Placental pericyte (primary cell): ENCODE measurements at places on chromosomes 5 and 9. TPM values are rescaled to one million over a fixed set of nuclear protein-coding genes. Genes with fewer than 3 reads are reported as not detected.

The CBY3 gene
- 0.29 TPM in 1 of 2 replicates, not detected in the other for total RNA-seq

The LCN1 gene
- not detected in 2 replicates for total RNA-seq

The SH2D3C gene
- 0.22 TPM in 1 of 2 replicates, not detected in the other for total RNA-seq

The SPATA6L gene
- total RNA-seq = 0.22 and 0.43 TPM in 2 replicates

The C5orf63 gene
- total RNA-seq = 3.5 and 3.6 TPM in 2 replicates

The TRAF2 gene
- total RNA-seq = 9.6 and 15.2 TPM in 2 replicates

The TEK gene
- total RNA-seq = 1.8 and 15.6 TPM in 2 replicates

The QRFP gene
- not detected in 2 replicates for total RNA-seq

The ZCCHC9 gene
- 31.1 and 35.8 TPM in 2 replicates for total RNA-seq

The SEC24A gene
- 32.4 and 48.7 TPM in 2 replicates for total RNA-seq

The NR3C1 gene
- 76.4 and 99.5 TPM in 2 replicates for total RNA-seq

The PCDHGA2 gene
- 2.0 and 6.3 TPM in 2 replicates for total RNA-seq

The MOB3B gene
- total RNA-seq = 0.44 and 0.57 TPM in 2 replicates

The IL5 gene
- not detected in 2 replicates for total RNA-seq

The AK8 gene
- 0.14 and 0.66 TPM in 2 replicates for total RNA-seq

The PCDHGC5 gene
- total RNA-seq = 3.9 and 6.6 TPM in 2 replicates

The RUSC2 gene
- 46.4 and 47.1 TPM in 2 replicates for total RNA-seq

The DELE1 gene
- total RNA-seq = 46.6 and 49.2 TPM in 2 replicates

The PCDHGA4 gene
- 5.0 and 6.1 TPM in 2 replicates for total RNA-seq

The CCL27 gene
- total RNA-seq = not detected in 2 replicates

The C9orf50 gene
- total RNA-seq = not detected in 2 replicates

The MTX3 gene
- total RNA-seq = 10.1 and 15.5 TPM in 2 replicates

The PRDM9 gene
- not detected in 2 replicates for total RNA-seq

The NUTM2F gene
- not detected in 2 replicates for total RNA-seq

The SLC36A2 gene
- total RNA-seq = not detected in 2 replicates

The FST gene
- 70.2 and 72.0 TPM in 2 replicates for total RNA-seq

The SPDL1 gene
- total RNA-seq = 18.6 and 102 TPM in 2 replicates

The EGFLAM gene
- total RNA-seq = 3.3 and 10.1 TPM in 2 replicates

The IQGAP2 gene
- total RNA-seq = 1.4 and 48.1 TPM in 2 replicates

The FABP6 gene
- not detected in 2 replicates for total RNA-seq

The FOXD4L5 gene
- total RNA-seq = 0.14 TPM in 1 of 2 replicates, not detected in the other

The ASPN gene
- total RNA-seq = 0.44 and 0.57 TPM in 2 replicates

The RANBP17 gene
- 13.6 and 42.2 TPM in 2 replicates for total RNA-seq

The SNCAIP gene
- total RNA-seq = 7.0 and 7.7 TPM in 2 replicates

The TNC gene
- 83.6 and 326 TPM in 2 replicates for total RNA-seq

The C1QTNF3 gene
- under 0.01 and 0.43 TPM in 2 replicates for total RNA-seq

The GBGT1 gene
- total RNA-seq = 1.6 and 10.3 TPM in 2 replicates

The TMEM174 gene
- not detected in 2 replicates for total RNA-seq

The DAB2 gene
- 69.9 and 132 TPM in 2 replicates for total RNA-seq

The PTGES2 gene
- 73.3 and 90.3 TPM in 2 replicates for total RNA-seq

The GPR151 gene
- total RNA-seq = not detected in 2 replicates

The LCN10 gene
- not detected in 2 replicates for total RNA-seq

The DAB2IP gene
- 26.3 and 27.1 TPM in 2 replicates for total RNA-seq

The CAMK2A gene
- total RNA-seq = 2.0 and 2.4 TPM in 2 replicates

The CCNO gene
- total RNA-seq = 0.14 TPM in 1 of 2 replicates, not detected in the other

The LRRC19 gene
- total RNA-seq = not detected in 2 replicates
